EH (cell line): ENCODE measurements at places on chromosomes 16 and 17.

GRCh38 chr16:86092586-86093480 is 193.9 kb downstream of the IRF8 start:
- no peak for DNase-seq

DNA sequence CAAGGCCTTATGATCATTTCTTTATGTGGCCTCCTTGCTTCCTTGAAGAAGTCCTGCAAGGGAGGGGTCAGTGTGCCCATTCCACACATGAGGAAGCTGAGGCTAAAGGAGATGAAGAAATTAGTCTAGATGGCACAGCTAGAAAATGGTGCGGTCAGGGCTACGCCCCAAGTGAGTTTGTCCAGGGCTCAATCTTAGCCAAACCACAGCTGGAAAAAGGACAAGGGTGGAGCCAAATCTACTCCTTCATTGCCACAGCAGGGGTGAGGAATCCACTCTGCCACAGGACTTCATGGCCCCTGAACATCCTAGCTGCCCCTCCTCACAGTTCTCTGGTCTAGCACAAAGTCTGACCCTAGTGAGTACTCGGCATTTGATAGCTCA is 16.2 kb downstream of the BEAN1 start:
- DNase-seq, result no peak

DNA sequence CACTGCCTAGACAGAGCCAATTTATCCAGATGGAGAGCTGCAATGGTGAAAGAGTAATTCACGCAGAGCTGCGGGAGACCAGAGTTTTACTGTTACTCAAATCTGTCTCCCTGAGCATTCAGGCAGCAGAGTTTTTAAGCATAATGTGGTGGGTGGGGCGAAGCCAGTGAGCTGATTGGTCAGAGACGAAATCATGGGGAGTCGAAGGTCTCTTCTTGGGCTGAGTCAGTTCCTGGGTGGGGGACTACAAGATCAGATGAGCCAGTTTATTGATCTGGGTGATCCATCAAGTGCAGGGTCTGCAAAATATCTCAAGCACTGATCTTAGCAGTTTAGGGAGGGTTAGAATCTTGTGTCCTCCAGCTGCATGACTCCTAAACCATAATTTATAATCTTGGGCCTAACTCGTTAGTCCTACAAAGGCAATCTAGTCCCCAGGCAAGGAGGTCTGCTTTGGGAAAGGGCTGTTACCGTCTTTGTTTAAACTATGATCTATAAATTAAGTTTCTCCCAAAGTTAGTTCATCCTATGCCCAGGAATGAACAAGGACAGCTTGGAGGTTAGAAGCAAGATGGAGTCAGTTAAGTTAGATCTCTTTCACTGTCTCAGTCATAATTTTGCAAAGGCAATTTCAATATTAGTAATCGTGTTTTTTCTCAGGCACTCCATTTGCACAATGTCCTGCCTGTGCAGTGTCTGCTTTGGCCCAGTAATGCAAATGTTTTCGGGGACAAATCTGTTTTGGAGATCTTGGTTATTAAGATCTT is 27.0 kb downstream of the PIGL start:
- no peak for DNase-seq

- no peak for DNase-seq
Measured at GRCh38 chr17:68179236-68179925, 68.5 kb upstream of the AMZ2 start.

- DNase-seq, result no peak
Measured at GRCh38 chr16:50475170-50475569, 73.0 kb upstream of the NKD1 start.

GRCh38 chr16:35565626-35566025 is 2106.2 kb downstream of the TP53TG3F start:
- DNase-seq, result no peak

DNA sequence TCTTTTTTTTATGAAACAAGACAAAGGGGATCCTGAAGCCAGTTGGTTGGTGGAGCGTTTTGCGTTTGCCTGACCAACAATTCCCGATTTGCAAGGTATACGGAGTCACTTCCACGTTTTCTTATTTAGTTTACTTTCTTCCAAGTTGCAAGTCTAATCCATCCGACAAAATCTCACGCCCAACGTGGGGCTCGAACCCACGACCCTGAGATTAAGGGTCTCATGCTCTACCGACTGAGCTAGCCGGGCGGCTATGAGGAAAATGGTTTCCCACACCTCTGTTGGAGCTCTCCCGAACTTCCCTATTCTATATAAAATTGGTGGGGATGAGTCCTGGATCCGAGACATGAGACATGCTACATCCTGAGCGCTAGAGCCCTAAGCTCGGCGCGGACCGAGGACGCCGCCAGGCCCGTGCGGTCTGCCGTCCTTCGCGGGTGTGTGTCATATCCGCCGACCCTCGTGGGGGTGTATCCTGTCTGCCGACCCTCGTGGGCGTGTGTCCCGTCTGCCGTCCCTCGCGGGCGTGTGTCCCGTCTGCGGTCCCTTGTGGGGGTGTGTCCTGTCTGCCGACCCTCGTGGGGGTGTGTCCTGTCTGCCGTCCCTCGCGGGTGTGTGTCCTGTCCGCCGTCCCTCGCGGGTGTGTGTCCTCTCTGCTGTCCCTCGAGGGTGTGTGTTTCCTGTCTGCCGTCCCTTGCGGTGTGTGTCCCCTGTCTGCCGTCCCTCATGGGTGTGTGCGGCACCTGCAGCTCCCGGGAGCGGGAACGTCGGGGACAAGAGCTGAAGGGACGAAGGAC is 22.6 kb downstream of the ZNF213 start:
- peak; percentile 93 for DNase-seq

DNA sequence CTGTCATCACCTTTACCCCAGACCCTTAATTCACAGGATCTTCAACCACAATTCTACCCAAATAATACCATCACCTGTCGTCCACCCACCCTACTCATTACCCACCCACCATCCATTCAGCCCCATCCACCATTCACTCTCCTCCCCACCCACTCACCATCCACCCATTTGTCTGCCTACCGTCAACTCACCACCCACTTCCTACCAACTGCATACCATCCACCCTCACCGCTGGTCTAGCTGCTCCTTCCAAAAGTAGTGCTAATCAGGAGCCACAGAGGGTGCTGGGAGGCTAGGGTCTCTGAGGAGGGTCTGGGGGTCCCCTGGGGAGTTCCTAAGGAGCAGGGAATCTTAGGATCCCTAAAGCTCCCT is 12.0 kb upstream of the IGFBP4 start:
- no peak for DNase-seq
